ENCODE measurements at places on chromosomes 6 and 20.

- DNase-seq: peak; percentile 82
Measured at GRCh38 chr6:166786704-166787293, 159.7 kb upstream of the RPS6KA2 start.

- DNase-seq: peak; percentile 28
Measured at GRCh38 chr6:8888468-8888867, 453.1 kb upstream of the SLC35B3 start.

- DNase-seq: peak; percentile 26
Measured at GRCh38 chr6:30615958-30616810, 859 bp downstream of the PPP1R10 start.

DNA sequence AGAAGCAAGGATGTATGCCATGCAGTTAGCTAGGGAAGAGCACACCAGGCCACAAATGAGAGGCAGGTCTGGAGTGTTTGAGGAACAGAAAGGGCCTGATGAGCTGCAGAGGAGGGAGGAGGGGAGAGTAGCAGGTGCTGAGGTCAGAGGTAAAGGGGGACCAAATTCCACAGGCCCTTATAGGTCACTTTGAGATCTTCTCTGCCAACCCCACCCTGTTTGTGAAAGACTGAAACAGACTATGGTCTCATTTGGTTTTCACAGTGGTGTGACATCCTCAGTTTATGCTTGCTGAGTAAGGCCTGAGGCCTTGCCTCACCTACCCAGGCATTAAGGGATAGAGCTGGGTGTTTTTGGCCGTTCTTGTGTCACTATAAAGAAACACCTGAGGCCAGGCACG is 187.7 kb upstream of the MYLIP start:
- no peak for DNase-seq

- DNase-seq: no peak
Measured at GRCh38 chr6:113077794-113078193, 730.7 kb downstream of the RFPL4B start.

- DNase-seq: no peak
Measured at GRCh38 chr6:56507517-56507916, 135.2 kb downstream of the DST start.

Data from inflammatory macrophage treated with lipopolysaccharide for 1 hour (primary cell).